Skin of body (tissue), 3 donors: ENCODE measurements at places on chromosomes 3 and 15. TPM values are rescaled to one million over a fixed set of nuclear protein-coding genes. Genes with fewer than 3 reads are reported as not detected.
A peak's percentile ranks its signal among the peaks of the same experiment; 100 is the strongest.

- no peak for DNase-seq
These were observed 33.3 kb upstream of the FLNB start for GRCh38 chr3:57974796-57975388.

DNA sequence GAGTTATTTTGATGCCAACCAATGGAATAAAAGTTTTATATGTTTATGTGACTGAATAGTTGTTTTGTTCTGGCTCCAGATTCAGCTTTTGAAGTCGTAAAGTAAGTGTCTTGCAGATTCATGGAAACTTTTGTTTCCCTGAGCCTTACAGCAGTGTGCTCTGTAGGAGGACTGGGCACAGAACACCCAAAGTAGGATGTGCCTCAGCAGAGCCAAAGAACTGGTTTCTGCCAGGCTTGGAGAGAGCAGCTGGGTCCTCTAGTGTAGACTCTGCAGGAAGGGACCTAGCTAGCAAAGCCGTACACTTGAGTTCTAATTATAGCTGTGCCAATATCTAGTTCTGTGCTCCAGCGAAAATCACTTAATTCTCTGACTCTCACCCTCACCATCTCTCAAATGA lies 261.2 kb upstream of the DNAJC19 start:
- no peak for DNase-seq

ROPN1B gene
- 2.0 TPM for total RNA-seq

CCR2 gene
- 2.9 TPM for total RNA-seq

DNA sequence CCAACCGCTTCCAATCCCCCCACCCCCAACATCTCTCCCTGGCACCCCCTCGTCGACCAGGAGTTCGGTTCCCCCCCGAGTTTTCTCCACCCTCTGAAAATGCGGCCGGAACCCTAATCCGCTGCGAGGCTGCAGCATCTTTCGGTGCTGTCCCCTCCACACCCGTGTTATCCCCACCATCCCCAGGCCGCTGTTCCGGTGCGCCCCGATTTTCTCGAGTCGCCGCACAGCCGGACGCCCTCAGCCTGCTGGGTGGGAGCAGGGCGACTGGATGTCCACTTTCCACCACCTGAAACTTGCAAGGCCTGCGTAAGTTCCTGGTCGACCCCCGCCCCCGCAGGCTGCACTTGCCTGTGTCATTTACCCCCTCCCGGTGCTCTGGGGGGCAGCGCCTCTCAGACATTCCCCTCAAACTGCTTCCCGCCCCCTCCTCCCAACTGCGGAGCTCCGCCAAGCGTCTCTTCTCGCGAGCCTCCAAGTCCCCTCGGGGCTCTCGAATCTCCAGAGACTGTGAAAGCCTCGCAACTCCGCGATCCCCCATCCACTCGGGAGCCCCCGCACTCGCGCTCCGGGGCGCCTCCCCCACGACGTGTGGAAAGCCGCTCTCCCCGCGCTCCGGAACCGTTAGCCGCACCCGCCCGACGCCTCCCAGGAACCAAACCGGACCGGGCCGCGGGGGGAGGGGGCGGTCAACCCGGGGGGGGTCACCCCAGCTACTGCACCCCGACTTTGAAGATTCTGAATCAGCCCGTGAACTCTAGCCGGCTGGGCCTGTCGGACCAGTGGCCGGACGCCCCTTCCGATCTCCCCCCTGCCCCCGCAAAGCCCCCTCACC lies 566 bp downstream of the ETV5 start:
- peak; percentile 49 for DNase-seq

- no peak for DNase-seq
These were observed 32.4 kb downstream of the PEAK1 start for GRCh38 chr15:77387365-77388105.

CA12 gene
- 4.3 TPM for total RNA-seq

GRCh38 chr15:23438816-23439466 lies 8.1 kb downstream of the GOLGA6L2 start:
- DNase-seq = no peak

ESYT3 gene
- 7.9 TPM for total RNA-seq

GRCh38 chr3:655824-656223 lies 437.0 kb upstream of the CNTN6 start:
- DNase-seq = no peak

GREM1 gene
- total RNA-seq = 3.6 TPM

DNA sequence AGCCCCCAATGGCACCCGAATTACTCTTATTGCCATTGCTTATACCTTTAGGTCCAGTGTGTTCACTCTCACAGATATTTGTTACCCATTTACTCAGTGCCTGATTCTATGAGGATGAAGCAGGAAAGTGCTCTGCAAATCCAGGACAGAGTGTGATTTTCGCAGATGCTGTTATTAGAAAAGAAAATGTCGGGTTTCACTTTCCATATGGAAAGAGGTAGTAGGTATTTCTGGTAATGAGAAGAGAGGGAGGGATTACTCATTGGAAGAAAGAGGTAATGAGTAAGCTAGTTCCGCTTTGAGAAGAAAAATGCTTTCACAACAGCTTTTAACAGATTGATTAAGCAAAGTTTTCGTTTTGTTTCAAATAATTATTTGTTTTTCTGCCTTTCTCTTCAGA lies 336.3 kb upstream of the CFAP20DC start:
- no peak for DNase-seq

GRCh38 chr15:79339588-79340314 lies 28.8 kb downstream of the TMED3 start:
- no peak for DNase-seq

DNA sequence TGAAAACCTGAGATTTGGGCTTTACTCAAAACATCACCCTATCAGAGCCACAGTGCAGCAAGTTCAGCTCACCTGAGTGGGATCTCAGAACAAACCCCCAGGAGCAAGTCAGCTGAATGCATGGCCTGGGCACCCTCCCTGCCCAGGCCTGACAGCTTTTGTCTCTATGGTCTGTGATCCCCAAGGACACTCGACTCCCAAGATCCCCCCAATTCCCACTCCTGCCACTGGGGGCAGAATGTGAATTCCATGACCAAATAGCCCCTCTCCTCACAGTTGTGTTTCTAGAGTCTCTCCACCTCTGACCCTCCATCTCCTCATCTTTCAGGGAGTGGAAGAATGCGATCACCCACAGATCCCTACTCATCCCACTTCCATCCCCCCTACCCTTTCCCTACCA lies 58.9 kb downstream of the ZNF445 start:
- DNase-seq = no peak

CCDC9B gene
- total RNA-seq = 5.3 TPM

DNA sequence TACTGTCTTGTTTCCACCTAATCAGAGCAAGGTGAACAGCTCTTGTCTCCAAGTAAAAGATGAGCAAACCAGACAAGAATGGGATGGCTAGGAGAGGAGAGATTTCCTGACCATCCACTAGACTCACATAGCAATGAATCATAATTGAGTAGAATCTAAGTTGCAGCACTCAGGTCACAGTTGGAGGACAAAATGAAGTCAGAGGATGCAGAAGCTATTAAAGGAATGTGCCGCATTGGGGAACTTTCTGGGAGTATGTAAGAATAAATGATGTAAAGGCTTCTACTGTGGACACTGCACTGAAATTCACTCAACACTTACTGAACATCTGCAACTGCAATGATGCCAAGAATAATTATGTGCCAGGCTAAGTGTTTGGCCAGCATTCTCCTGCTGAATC lies 217.4 kb upstream of the WNT5A start:
- no peak for DNase-seq

DNA sequence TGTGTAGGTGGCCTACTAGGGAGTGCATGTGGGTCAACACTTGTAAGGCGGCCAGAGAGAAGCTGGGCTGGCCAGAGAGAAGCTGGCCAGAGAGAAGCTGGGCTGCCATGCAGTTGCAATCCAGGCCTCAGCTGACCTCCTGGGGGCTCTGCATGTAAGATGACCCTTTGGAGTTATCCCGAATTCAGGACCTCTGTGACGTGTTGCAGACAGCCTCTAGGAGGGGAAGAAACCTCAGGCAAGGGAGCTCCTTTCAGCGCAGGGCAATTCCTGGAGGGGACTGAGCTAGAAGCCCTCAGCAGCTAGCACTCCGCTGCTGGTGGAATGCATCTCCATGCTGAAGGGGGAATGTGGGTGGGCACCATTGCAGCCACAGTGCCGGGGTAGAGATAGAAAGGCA lies 15.8 kb upstream of the KBTBD12 start:
- no peak for DNase-seq

CLDN1 gene
- total RNA-seq = 115 TPM

- no peak for DNase-seq
These were observed 5.6 kb upstream of the ARGFX start for GRCh38 chr3:121562148-121562547.

DNA sequence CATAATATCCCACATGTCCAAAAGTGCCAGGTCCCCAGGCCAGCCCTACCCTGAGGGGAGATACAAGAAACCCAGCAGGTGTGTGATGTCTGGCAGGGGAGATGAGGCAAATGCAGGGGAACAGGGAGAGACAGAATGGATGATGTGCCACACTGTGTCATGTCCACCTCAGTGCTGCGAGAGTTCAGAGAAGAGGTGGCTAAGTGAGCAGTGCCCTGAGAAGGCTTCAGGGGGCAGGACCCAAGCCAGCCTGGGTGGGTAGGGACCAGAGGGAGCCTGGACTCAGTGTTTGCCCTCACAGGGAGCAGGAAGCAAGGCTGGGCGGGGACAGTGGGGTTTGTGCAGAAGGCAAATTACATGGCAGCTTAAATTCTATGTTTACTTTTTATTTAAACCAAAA lies 61.2 kb downstream of the KLHL6 start:
- no peak for DNase-seq

LSAMP gene
- total RNA-seq = 7.9 TPM

DNA sequence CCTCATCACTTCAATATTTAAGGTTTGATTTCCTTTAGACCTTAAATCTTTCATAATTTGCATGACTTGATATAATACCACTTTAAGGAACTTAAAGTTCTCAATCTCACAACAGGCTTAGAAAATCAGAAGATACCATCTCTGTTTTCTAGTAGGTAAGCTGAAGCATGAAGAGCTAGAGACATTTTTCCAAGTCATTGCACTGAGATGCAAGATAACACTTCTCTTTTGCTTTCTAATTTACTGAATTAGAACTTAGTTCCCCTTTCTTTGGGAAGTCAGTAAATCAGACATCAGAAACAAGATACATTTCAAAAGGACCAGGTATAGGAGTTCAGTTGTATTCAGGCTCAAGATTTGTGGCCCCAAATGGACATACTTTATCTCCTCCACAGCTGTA lies 79.7 kb downstream of the DZIP3 start:
- no peak for DNase-seq

DNA sequence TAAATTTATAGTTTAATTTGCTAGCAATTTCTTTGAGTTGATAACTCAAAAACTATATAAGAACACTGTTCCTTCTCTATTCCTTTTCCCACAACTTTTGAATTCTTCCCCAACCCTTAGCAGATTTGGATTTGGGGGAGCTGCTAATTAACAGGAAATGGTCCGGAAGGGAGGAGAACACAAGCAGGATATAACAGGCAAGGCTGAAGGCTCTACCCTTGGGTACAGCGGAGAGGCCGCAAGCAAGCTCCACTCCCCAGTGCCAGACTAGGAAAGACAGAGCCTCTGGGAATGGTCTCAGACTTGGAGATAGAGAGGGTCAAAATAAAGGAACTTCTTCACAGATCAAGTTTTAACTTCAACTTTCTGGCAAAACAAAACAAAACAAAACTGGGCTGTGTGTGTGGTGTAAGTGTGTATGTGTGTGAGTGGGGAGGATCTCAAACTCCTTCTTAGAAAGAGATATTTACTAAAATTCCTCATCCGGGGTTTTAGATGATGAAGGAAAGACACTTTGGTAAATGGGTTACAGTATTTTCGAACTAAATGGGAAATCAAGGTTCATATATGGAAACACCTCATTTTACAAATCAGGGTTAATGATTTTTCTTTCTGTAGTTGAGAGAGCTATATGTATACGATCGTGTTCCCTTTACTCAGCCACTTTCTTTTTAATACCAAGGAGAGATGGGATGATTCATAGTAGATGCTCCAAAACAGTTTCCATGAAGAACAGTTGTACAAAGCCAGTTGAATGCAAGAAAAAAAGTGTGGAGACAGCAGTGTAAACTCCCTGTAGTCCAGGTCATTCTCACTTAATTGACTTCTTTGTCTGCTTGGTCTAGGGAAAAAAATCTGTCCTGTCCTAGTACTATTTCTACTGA lies 161.1 kb downstream of the TP63 start:
- DNase-seq = no peak

DNA sequence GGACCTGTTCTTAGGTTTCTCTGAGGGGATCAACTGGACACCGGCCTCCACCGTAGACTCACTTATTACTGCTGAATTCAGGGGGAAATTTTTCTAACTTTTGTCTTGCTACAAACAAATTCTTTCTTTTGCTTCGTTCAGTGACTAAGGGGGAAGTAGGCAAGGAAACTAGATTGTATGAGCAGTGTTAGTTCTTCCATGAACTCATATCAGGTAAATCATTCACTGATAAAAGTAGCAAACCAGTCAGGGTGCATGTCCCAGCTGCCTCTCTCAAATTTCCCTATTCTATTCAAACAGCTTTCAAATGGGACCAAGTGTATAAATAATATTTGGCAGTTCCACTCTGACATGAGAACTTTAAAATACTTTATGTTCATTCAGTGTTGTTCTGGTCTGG lies 7.3 kb upstream of the CCDC13 start:
- DNase-seq = no peak

DNA sequence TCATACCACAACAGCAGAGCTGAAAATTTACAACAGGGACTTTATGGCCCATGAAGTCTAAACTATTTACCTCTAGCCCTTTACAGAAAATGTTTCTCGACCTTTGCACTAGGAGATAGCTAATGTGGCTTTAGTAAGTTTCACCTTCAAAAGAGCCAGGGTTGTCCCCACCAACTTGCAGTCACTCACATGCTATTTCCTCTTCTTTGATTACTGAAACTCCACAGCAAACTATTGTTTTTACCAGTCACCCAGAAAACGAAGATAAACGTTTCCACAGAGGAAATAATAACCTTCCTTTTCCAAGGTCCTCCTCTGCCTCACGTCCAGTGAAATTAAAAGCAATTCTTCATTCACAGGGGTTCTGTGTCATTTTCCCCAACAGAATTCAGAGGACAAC lies 48.2 kb downstream of the WWTR1 start:
- DNase-seq = no peak

- no peak for DNase-seq
These were observed 223.9 kb downstream of the UACA start for GRCh38 chr15:70539409-70539808.

RASGRF1 gene
- total RNA-seq = 0.30 TPM

PPP2R3A gene
- 24.8 TPM for total RNA-seq

GPR149 gene
- total RNA-seq = not detected

GRCh38 chr3:193775421-193776077 lies 182.5 kb downstream of the OPA1 start:
- DNase-seq = no peak

KCNAB1 gene
- 6.3 TPM for total RNA-seq

APBA2 gene
- 7.1 TPM for total RNA-seq

DNA sequence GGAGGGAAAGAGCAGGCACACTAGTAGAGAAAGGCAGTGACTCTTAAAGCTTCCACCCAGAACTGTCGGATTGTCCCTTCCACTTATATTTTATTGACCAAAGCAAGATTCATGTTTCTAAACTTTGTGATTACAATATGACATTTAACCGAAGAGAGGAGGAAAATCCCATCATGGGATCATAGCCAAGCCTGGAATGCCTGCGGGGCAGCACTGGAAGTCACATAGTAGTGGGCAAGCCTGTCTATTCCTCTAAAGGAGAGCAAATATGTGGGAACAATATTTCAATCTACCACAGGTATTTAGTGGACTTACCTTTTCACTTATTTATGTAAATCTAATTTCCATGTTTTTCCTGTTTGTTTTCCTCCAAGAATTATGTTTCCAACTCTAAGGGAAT lies 3.8 kb upstream of the TMOD3 start:
- no peak for DNase-seq

COL6A6 gene
- total RNA-seq = 38.9 TPM

HTR3E gene
- not detected for total RNA-seq

SLC6A20 gene
- 0.39 TPM for total RNA-seq
